ENCODE measurements at places on chromosomes 3 and 15.
A peak's percentile ranks its signal among the peaks of the same experiment; 100 is the strongest.

DNA sequence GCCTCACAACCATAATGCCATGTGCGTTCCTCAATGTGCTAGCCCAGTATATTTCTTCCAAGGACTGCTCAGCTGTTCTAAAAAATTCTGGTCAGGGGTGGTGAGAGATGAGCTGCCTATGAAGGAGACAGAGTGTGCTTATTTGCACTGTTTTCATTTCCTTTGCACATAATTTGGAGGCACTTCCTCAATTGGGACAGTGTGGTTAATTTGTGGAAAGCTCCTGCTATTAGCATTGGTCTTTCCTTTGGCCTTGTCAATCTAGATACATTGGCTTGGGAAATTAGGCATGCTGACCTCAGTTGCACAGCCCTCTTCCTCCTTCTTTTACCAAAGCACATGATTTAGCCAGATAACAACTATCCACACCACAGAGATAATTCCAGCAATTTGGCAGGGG lies 9.4 kb downstream of the FAM81A start:
- no peak for DNase-seq

GRCh38 chr3:110902453-110903085 lies 169.0 kb upstream of the NECTIN3 start:
- DNase-seq, result no peak

GRCh38 chr3:161349529-161350312 lies 21.6 kb downstream of the SPTSSB start:
- DNase-seq, result peak; percentile 91

GRCh38 chr15:73550190-73550589 lies 83.0 kb downstream of the NPTN start:
- peak; percentile 20 for DNase-seq

- peak; percentile 88 for DNase-seq
These were observed at the start of gene FAM107A for GRCh38 chr3:58577269-58577821. TSS of gene FAM107A (minus strand) at chr3:58577391. CDS start at chr3:58569860, 7,531 bp downstream.

All from GM23248 (cell line).